Right ventricle myocardium inferior (tissue), 1 donor: ENCODE measurements at places on chromosomes 7 and 10. TPM values are rescaled to one million over a fixed set of nuclear protein-coding genes. Genes with fewer than 3 reads are reported as not detected.

GRCh38 chr10:121804460-121804859 lies 123.4 kb downstream of the ATE1 start:
- no peak for DNase-seq

Gene RBM20
- total RNA-seq = 103 TPM

- DNase-seq = no peak
Measured at GRCh38 chr7:143041346-143041745, 10.8 kb upstream of the OR6V1 start.

DNA sequence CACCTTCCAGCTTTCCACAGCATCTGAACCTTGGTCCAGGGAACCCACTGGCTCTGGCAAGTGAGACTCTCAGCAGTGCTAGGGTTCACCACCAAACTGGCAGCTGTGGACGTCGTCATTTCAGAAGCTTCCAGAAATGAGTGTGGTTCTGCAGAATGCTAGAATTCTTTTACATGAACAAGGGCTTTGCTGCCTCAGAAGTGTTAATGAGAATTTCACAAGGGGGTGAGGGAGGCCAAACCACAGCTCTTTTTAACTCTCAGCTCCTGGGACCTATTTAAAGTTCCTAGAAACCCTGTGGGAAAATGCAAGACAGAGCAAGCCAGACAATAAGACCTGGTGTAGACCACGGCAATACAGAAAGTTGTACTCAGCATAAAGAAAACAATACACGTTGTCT lies 129.3 kb upstream of the BET1 start:
- DNase-seq = no peak

Gene NACAD
- 6.0 TPM for total RNA-seq

Gene NRP1
- 175 TPM for total RNA-seq

Gene BLNK
- 1.4 TPM for total RNA-seq

Gene GRID2IP
- not detected for total RNA-seq

- no peak for DNase-seq
Measured at GRCh38 chr7:68559518-68559917, 1038.8 kb upstream of the AUTS2 start.

DNA sequence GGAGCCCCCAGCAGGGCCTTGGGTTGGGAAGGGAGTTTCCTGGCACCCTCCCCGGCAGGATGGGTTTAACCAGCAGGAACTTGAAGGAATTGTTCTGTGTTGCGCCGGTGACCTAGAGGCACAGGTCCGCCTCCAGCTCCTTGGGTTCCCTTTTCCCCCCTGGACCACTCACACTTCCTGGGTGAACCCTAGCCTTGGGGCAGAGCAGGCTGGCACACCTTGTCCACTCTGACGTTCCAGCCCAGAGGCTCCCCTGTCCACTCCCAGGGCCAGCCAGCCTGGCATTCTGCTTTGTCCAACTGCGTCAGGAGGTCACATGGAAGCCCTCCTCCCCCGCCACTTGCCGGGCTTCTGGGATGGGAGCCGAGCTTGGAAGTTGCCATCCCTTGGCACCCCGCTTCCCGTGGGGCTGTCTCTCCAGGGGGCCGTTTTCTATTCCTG lies 25.8 kb downstream of the TMEM120A start:
- peak; percentile 63 for DNase-seq

Gene GBX1
- total RNA-seq = 2.4 TPM

Gene ARHGAP21
- total RNA-seq = 48.4 TPM

GRCh38 chr10:29583674-29584073 lies 51.1 kb downstream of the SVIL start:
- DNase-seq = no peak

GRCh38 chr7:24477398-24478136 lies 95.7 kb upstream of the PALS2 start:
- no peak for DNase-seq

GRCh38 chr10:13637303-13637856 lies 50.6 kb downstream of the PRPF18 start:
- no peak for DNase-seq

Gene GSDME
- total RNA-seq = 4.1 TPM

DNA sequence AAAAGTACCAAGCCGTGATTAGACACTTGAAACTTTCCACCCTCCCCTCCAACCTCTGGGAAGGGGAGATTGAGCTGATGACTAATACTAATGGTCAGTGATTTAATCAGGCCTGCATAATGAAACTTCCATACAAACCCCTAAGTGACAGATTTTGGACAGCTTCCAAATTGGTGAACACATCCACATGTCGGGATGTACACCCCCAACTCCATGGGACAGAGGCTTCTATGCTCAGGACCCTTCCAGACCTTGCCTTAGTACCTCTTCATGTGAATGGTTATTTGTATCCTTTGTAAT lies 4.8 kb downstream of the NUB1 start:
- no peak for DNase-seq

Gene FAM20C
- 26.1 TPM for total RNA-seq

Gene LIPM
- not detected for total RNA-seq

DNA sequence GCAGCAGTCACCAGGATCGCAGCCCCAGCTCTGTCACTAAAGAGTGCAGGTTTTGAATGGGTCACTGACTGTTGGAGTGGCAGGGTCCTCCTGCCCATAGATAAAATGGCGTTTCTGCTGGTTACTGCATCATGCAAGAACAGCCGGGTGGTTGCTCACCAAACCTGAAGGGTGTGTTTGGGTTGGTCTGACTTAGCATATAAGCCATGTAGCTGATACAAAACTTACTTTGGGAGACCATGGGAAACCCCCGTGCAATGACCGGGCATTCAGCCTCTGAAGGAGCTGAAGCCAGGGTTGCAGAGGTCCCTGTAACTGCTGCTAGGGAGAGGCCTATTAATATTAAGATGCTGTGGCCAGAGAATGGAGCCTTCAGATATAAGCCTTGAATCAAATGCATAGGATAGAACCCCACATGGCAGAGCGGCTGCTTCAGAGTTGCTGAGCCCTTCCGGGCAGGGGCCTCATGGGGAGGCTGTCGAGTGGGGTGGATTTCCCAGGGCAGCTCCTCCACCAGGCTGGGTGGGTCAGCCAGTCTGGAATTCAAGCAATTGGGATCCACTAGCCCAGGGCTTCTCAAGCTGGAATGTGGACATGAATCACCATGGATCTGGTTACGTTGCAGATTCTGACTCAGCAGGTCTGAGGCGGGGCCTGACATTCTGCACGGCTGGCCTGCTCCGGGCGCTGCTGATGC lies 70.9 kb upstream of the CTBP2 start:
- no peak for DNase-seq

Gene RNF32
- total RNA-seq = 0.30 TPM

DNA sequence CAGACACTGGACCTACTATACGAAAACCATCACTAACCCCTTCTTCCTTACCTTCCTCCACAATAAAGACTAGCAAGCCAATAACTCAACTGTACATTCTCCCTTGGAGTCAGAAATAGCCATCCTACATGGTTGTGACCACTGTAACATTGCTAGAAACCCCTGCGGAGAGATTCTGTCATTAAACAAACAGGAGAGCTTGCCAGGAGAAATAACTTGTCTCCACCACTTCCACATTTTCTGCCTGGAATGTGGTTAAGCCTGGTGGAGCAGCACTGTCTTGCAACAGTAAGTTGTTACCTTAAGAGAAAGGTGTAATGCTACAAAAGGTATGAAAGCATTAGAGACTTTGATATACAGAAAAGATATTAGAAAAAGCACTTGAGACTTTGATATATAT lies 45.8 kb downstream of the THSD7A start:
- no peak for DNase-seq

Gene WASHC2A
- 41.4 TPM for total RNA-seq

GRCh38 chr7:43390576-43390975 lies 192.3 kb upstream of the STK17A start:
- DNase-seq = no peak

- DNase-seq = no peak
Measured at GRCh38 chr7:136664537-136664936, 203.9 kb upstream of the CHRM2 start.

Gene CALML5
- not detected for total RNA-seq

DNA sequence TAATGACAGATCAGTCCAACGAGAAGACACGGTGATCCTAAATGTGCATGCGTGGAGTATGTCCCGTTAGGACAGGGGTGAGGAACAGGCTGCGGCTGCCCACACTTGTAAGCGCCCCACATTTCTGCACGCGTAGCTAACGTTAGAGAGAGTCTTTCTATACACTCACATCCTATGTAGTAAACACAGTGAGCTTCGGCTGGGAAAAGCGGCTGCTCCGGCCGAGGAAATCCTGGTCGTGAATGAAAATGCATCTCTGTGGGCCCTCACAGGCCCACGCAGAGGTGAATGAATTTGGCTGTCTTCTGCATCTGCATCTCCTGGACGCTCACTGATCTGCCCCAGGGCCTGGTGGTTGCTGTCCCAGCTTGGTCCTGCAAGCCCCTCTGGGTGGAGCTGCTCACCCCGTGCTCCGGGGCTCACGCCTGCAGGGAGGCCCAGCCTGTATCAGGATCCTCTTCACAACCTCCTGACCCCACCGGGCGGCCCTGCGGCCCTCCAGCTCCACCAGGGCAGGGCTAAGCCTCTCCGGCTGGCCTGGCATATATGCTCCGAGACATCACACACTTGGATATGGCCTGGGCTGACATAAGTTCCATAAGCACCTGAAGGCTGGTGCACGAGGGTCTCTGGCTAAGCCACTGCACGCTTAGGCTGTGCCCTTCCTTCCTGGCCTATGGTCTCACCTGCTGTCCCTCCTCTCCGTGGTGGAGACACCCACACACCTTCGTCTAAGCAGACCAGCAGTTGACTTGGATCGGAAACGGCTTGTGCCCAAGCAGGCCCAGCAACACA lies 117.9 kb upstream of the DIP2C start:
- no peak for DNase-seq

GRCh38 chr7:18828994-18829857 lies 288.2 kb downstream of the TWIST1 start:
- DNase-seq = no peak

DNA sequence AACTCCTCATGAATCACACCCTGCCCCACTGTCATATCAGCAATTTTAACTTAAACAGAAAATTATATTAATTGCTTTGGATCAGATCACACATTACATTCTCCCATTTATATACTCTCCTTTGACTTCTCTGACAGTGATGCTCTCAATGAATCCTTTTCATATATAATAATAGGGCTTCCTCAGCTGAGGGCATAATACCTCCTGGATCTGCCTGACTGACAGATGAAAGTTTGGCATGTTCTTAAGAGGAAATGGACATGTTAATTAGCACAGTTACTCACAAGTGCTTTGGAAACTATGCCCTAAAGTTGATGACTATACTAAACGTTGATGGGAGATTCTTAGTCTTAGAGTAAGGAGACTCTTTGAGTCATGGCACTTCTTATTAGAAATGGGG lies 478.2 kb upstream of the LRRN3 start:
- DNase-seq = no peak

Gene RAMP3
- 33.8 TPM for total RNA-seq
